ENCODE measurements at places on chromosomes 7 and 10.

DNA sequence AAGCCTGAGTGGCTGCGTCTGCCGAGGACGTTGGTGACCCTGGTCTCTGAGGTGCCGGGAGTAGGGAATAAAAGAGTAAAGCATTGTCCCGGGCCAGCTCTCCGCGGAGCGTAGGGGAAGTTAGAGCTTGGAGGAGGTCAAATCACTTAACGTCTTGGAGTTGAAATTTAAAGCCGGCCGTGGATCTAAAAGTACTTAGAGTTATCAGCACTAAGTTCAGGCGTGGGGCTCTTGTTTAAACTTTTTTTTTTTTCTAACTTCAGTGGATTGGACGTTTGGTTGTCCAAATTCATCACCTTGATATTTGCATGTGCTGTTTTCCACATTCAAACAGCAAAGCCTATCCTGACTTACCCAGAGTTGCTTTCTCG lies 700 bp downstream of the NIPSNAP2 start:
- no peaks in the 10 kb centered on the region for H3K27me3 ChIP-seq
- peak overlapping the region; percentile 91 for H3K4me3 ChIP-seq
- no peak for DNase-seq
- H3K36me3 ChIP-seq: no peaks in the 10 kb centered on the region
- peak overlapping the region; percentile 98 for H3K27ac ChIP-seq

DNA sequence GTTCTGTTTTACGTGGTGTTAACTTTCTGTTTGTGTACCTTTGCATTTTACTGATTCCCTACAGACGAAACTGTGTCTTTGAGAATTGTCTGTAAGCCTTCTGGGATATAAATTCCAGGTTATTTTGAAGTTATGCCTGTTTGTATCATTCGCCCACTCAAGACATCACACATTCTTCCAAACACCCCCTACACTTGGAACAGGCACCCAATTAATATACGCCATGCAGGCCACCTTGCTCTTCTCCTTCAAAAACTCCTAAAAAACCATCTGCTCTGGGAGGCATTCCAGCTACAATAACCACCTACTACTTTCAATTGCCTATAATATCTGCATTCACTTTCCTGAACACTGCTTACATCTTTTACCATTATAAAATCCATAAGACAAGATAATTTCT lies 453.3 kb downstream of the DGKB start:
- no peaks in the 10 kb centered on the region for H3K36me3 ChIP-seq
- H3K4me3 ChIP-seq: no peak overlapping the region
- no peak overlapping the region for H3K27ac ChIP-seq
- no peaks in the 10 kb centered on the region for H3K4me1 ChIP-seq
- no peak for DNase-seq
- H3K27me3 ChIP-seq: no peaks in the 10 kb centered on the region

DNA sequence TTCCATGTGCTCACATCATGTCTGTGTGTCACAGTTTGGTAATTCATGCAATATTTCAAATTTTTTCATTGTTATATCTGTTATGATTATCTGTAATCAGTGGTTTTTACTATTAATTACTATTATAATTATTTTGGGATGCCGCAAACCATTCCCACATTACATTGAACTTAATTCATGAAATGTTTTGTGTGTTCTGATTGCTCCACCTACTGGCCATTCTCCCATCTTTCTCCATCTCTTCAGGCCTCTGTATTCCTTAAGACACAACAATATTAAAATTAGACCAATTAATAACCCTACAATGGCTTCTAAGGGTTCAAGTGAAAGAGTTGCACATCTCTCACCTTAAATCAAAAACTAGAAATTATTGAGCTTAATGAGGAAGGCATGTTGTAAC lies 398.5 kb downstream of the PCDH15 start:
- no peak overlapping the region for H3K4me3 ChIP-seq
- H3K4me1 ChIP-seq: no peaks in the 10 kb centered on the region
- H3K27ac ChIP-seq: no peak overlapping the region
- DNase-seq: no peak
- H3K36me3 ChIP-seq: no peaks in the 10 kb centered on the region

GRCh38 chr7:155962191-155962967 lies 150.1 kb upstream of the SHH start:
- H3K4me1 ChIP-seq: peaks cover 3% of the 10 kb centered on the region
- H3K27me3 ChIP-seq: no peaks in the 10 kb centered on the region
- no peak overlapping the region for H3K27ac ChIP-seq
- DNase-seq: no peak
- no peaks in the 10 kb centered on the region for H3K36me3 ChIP-seq

GRCh38 chr7:135281363-135281949 lies 47.8 kb downstream of the STRA8 start:
- no peak overlapping the region for H3K4me3 ChIP-seq
- H3K36me3 ChIP-seq: no peaks in the 10 kb centered on the region
- H3K27me3 ChIP-seq: no peaks in the 10 kb centered on the region
- peaks cover 5% of the 10 kb centered on the region for H3K4me1 ChIP-seq
- H3K27ac ChIP-seq: no peak overlapping the region

DNA sequence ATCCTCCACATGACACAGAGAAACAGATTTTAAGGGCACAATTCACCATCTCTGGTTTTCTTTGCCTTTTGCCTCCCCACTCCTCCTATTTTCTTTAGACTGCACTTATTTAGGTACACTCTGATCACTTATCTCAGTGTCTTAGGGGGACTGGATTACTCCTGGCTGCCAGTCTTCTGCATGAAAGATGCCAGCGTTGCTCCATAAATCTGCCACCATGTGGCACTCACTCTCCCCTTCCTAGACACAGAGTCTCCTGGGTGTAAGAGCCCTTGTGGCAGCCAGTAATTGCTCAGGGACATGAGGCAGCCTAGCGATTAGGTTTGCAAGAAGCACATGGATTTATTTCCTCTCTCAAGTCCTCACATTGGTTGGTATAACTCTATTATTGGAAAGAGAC lies 34.5 kb upstream of the RBM20 start:
- no peak overlapping the region for H3K4me3 ChIP-seq
- H3K27me3 ChIP-seq: no peaks in the 10 kb centered on the region
- DNase-seq: no peak

DNA sequence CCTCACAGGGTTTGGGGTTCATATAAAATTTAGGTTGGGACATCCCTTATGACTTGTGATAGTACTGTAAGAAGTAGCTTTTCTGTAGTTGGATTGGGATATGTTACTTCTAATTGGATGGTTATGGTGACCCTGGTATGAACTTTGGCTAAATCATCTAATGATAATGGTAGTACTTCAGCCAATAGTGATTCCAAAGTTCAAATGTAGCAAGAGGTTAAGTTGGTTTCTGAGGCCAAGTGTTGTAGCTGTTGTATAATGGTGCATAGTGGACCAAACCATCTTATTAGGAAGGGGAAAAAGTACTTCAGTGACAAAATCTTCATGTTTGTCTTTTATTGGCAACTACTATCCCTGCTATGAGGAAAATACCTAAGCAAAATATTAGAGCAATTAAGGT lies 542.1 kb upstream of the IGFBP3 start:
- H3K27me3 ChIP-seq: no peaks in the 10 kb centered on the region
- H3K4me1 ChIP-seq: no peaks in the 10 kb centered on the region
- H3K4me3 ChIP-seq: no peak overlapping the region
- H3K36me3 ChIP-seq: no peaks in the 10 kb centered on the region

GRCh38 chr10:4934391-4934987 lies 28.7 kb upstream of the AKR1C1 start:
- no peak for DNase-seq
- peaks cover 24% of the 10 kb centered on the region for H3K4me1 ChIP-seq
- no peak overlapping the region for H3K27ac ChIP-seq
- H3K27me3 ChIP-seq: no peaks in the 10 kb centered on the region

- no peaks in the 10 kb centered on the region for H3K36me3 ChIP-seq
- no peak for DNase-seq
- H3K27ac ChIP-seq: peak overlapping the region; percentile 44
- H3K27me3 ChIP-seq: no peaks in the 10 kb centered on the region
- H3K4me1 ChIP-seq: peaks cover 29% of the 10 kb centered on the region
- peak overlapping the region; percentile 43 for H3K4me3 ChIP-seq
These were observed 106.2 kb downstream of the SNX10 start for GRCh38 chr7:26397796-26398426.

GRCh38 chr10:73932620-73933112 lies 21.7 kb downstream of the PLAU start:
- DNase-seq: no peak
- peaks cover 20% of the 10 kb centered on the region for H3K4me1 ChIP-seq
- H3K27me3 ChIP-seq: no peaks in the 10 kb centered on the region

DNA sequence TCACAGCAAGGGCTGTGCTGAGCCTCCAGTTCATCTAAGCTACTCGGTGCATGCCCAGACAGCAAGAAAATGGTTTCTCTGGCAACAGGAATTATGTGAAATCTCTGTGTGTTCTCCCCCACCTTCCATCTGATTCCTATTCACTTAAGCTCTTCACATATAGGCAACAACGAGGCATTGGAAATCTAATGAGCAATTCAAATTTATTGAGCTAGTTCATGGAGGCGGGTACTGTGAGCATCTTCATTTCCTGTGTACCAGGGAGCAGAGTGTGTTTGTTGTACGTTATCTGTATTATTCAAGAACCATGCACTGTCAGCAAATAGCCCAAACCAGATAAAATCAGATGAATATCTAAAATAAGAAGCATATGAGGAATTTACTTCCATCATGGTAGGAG lies 739.1 kb downstream of the MAGI2 start:
- no peak overlapping the region for H3K27ac ChIP-seq
- no peak for DNase-seq
- no peaks in the 10 kb centered on the region for H3K4me1 ChIP-seq
- no peaks in the 10 kb centered on the region for H3K27me3 ChIP-seq
- no peak overlapping the region for H3K4me3 ChIP-seq

DNA sequence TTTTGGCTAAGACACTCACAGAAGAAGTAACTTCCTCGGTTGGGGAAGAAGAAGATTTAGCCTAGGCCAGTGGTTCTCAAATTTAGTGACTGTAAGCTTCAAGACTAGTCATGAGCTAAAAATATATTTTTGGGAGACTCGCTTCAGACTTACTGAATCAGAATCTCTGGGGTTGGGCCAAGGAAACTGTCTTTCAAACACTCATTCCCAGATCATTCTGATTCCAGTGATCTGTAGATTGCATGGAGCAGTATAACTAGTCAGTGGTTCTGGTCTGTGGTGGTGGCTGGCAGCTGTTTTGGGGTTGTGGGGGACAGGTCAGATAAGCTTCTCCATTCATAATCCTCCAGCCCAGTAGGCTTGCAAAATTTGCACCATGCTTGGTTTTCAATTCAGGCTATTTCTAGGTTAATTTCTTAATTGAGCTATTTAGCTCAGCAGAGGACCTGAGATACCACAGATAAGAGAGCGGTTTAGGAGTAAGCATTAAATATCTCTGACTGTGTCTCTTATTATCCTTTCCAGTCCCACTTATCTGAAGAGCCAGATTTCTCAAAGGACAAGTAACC lies 3.8 kb upstream of the KAT6B start:
- DNase-seq: no peak
- no peak overlapping the region for H3K27ac ChIP-seq
- no peak overlapping the region for H3K4me3 ChIP-seq
- H3K4me1 ChIP-seq: peaks cover 35% of the 10 kb centered on the region

DNA sequence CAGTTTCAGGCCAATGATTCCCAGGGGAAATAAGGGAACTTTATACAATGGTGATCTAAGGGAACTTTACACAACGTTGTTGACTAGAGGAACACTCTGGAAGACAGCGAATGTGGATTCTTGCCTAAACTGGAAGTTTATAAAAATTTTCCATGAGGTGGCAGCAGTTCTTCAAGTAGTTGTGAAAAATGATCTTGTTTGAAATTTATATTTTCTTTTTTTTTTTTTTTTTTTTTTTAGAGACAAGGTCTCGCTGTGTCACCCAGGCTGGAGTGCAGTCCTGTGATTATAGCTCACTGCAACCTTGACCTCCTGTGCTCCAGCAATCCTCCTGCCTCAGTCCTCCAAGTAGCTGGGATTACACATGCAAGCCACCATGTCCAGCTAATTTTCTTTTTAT lies 32.1 kb upstream of the GTF2I start:
- H3K27ac ChIP-seq: peak overlapping the region; percentile 52
- peaks cover 32% of the 10 kb centered on the region for H3K4me1 ChIP-seq
- no peak overlapping the region for H3K4me3 ChIP-seq
- H3K27me3 ChIP-seq: no peaks in the 10 kb centered on the region
- no peak for DNase-seq

DNA sequence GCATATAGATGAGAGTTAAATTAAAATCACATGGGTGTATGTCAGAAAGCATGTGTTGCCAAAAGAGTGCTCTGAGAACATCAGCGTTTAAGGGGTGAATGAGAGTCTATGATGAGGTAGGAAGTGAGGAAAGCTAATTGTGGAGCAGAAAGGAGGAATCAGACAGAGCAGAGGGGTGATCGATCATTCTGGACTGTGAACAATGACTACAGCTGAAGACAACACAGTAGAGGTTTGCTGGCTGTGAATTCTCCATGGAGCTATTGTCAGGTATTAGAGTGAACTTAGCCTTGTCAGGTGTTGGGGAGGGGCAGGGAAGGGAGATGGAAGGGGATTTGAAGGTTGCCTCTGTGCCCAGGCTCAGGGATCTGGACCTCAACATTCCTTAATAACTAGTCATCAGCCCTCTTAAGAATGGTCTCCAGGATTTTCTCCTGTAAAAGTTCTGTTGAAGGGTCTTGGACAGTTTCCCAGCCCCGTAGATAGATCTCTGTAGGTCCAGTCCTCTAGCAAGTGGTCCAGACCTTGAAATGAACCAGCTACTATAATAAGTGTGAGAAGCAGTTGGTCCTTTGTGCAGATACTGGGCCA lies 57.1 kb downstream of the KIF5B start:
- no peak overlapping the region for H3K4me3 ChIP-seq
- H3K27ac ChIP-seq: no peak overlapping the region
- no peaks in the 10 kb centered on the region for H3K36me3 ChIP-seq
- peaks cover 6% of the 10 kb centered on the region for H3K4me1 ChIP-seq

DNA sequence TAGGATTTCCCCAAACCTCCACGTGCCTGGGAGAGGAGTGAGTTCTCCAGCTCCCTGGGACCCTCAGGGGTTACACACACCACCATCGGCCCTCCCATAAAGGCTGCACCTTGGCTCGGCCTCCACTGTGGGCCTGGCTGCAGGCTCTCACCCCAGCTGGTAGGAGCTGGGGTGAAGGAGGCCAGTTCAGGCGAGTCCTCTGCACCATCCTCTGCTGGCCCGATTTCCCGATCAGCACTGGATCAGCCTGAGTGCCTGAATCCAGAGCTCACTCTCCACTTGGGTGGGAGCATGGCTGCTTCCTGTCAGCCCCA lies 115.1 kb upstream of the RET start:
- no peak overlapping the region for H3K27ac ChIP-seq
- H3K36me3 ChIP-seq: no peaks in the 10 kb centered on the region
- no peaks in the 10 kb centered on the region for H3K4me1 ChIP-seq
- DNase-seq: no peak

All from esophagus squamous epithelium (tissue), 5 donors.